ENCODE measurements at places on chromosomes 7 and 10.
A peak's percentile ranks its signal among the peaks of the same experiment; 100 is the strongest.

DNA sequence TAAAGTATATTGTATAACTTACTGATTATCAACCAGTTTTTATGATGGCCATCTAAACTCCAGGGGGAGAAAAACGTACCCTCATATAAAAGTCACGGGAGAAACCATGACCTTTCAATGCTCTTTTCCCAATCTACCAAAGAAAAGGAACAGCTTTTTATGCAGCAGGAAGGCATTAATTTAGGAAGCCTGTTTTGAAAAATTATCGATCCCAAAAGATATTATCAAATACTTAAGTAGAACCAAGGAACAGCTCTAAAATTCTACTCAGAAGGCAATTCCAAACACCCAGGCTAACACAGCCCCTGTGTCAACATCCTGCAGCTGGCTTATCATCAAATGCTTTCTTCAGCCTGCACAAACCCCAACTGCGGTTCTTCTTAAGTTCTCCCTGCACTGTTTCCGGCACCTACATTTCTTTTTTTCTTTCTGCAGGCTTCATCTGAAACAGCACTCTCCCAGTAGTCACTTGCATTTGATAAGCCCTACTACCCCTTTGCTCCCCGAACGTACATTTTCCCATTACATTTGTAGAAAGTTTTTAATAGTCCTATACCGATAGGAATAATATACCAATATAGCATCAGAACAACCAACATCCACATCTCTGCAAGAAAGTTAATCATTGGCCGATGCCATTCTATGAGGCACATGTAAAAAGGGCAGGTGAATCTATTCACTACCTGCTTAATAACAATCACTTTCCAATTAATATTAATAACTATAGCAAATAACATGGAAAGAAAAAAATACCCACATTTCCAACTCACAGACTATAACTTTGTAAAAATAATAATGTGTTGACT lies 47.9 kb downstream of the PIP4K2A start:
- no peak for DNase-seq

DNA sequence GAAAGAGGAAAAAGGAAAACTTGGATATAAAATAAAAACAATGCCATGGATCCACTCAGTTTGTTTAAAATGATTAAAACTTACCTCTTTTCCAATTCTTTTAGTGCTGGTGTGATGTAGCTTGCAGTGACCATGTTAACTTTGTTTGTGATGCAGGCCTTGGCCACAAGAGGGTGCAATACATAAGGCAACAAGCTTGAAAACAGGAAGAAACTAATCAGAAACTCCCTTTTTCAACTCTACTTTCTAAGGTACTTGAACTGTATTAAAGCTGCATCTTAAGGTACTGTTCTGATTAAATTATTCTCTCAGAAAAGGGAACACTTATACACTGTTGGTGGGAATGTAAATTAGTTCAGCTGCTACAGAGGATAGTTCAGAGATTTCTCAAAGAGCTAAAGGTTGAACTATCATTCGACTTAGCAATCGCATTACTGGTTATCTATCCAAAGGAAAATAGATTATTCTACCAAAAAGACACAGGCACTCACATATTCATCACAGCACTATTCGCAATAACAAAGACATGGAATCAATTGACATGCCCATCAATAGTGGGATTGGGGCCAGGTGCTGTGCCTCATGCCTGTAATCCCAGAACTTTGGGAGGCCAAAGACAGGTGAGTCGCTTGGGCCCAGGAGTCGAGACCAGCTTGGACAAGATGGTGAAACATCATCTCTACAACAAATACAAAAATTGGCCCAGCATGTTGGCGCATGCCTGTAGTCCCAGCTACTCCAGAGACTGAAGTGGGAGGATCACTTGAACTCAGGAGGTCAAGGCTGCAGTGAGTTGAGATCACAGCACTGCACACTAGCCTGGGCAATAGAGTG lies 50.9 kb downstream of the AASS start:
- DNase-seq, result peak; percentile 63

DNA sequence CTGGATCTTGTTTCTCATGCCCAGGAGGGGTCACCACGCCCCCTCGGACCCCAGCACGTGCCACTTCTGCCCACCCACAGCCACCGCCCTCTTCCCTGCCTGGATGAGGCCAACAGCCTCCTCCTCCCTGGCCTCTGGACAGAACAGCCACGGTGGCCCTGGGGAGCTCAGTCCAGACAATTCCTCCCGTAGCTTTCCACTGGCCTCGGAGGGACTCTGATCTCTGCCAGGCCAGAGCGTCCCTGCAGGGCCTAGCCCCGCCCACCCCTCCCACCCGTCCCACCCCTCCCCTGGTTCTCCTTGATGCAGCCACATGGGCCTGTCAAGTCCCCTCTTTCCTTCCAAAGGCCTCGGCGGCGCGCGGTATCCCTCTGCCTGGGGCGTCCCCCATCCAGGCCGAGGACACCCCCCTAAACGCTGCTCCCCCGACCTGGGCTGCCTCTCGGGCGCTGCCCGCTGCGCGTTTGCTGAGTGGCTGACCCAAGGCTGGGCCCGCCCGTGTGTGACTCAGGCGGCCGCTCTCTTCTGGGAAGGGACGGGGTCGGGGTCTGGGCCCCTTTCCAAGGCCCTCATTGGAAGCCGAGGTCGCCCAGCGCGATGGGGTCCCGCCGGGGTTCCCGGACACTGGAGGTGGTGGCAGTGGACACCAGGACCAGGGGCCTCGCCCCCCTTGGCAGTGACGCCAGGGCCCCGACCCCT lies 557 bp downstream of the TMEM120A start:
- DNase-seq, result peak; percentile 59

DNA sequence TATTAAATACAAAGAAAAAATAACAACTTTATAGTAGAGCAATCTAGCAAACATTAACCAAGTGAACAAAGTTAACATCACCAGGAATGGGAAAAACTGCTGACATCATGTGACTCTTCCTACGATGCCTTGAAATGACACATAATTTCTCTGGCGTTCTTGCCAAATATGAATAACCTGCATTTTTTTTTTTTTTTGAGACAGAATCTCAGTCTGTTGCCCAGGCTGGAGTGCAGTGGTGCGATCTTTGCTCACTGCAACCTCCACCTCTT lies 126.5 kb upstream of the VKORC1L1 start:
- peak; percentile 53 for DNase-seq

- DNase-seq, result no peak
Observed at GRCh38 chr7:69879989-69880388, 281.7 kb downstream of the AUTS2 start.

DNA sequence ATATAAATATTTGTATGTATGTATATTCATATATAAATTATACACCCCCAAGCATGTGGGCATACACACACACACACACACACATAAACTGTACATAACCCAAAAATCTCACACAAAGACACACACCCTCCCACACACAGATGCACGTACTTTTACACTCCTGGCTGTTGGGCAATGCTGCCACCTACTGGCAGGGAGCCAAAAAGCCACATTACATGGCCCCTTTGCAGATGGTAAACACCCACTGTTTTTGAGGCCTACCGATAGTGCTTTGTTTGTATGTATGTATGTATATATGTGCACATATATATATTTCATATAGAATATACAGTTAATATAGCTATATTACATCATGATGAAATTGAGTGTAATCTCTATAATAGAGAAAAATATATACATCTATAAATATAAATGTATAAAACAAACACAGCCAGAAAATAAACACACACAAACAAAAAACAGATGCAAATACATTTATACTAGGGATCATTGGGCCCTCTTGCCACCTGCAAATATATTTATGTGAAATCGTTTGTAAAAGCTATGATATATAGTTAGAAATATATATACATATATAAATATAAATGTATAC lies 120.1 kb upstream of the ACBD5 start:
- DNase-seq, result peak; percentile 72

DNA sequence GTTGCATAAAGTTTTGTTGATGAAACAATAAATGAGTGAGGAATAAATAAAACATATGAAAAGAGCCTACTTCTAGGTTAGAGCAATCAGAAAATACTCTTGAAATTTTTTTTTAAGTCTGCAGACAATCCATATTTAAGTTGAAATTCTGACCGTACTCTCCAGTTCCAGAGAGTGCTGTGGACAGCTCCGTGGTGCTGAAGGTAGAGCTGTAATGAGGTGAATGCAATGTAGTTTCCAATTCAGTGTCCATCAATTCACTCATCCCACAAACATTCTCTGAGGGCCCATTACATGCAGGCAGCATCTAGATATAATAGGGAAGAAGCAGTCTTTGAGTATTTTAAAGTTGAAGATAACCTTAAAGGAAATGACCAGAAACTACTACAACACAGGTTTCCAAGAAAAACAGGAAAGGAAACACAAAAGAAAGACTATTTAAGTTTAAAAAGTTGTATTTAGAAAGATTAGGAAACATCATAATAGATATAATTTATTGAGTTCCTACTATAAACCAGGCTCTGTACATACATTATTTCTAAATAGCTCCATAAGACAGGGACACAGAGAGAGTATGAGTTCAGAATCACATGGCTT lies 44.0 kb upstream of the CRTAC1 start:
- DNase-seq, result no peak

GRCh38 chr10:49759787-49760551 lies 2.2 kb downstream of the OGDHL start:
- no peak for DNase-seq

DNA sequence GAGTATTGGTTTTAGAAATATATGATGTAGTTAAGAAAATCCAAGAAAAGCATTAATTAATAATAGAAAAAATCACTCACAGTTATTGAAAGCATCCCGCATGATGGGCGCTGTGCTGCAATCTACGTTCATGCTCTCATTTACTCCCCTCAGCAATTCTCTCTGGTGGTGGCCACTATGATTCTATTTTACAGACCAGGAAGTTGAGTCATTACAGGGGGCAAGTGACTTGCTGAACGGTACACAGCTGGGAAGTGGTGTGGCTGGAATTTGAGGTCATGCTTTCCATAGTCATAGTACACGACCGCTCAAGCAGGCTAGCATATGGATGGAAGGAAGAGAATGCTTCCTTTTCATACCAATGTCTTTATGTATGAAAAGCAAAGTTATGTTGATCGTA lies 117.4 kb downstream of the TES start:
- DNase-seq, result peak; percentile 98

GRCh38 chr10:8463853-8464252 lies 409.4 kb downstream of the GATA3 start:
- no peak for DNase-seq

GRCh38 chr7:36092221-36092771 lies 60.8 kb upstream of the EEPD1 start:
- no peak for DNase-seq

GRCh38 chr7:155518633-155519032 lies 27.7 kb downstream of the CNPY1 start:
- DNase-seq, result no peak

DNA sequence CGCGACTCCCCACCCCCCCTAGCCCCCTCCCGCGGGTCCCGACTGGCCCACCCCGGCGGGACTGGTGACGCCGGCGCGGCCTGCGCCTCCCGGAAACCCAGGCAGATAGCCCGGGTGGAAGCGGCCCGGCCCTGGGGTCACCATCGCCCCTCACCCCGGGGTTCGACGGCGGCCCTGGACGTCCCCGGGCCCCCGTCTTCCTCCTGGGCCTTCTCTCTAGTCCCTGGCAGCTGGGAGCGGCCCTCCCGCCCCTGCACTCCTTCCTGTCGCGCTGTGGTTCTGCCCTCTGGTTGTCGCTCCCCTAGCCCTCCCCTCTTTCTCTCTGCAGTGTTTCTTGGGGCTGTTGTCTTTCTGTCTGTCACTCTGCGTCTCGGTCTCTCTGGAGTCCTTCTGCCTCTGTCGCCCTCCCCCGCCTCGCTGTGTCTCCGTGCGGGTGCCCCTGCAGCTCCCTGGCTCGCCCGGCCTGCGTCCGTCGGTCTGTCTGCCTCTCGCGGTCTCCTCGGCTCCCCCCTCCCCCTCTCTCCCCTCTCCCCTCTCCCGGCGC lies 90.5 kb upstream of the PAX2 start:
- no peak for DNase-seq

GRCh38 chr10:69061305-69062161 lies 26.4 kb upstream of the SRGN start:
- DNase-seq, result peak; percentile 98

DNA sequence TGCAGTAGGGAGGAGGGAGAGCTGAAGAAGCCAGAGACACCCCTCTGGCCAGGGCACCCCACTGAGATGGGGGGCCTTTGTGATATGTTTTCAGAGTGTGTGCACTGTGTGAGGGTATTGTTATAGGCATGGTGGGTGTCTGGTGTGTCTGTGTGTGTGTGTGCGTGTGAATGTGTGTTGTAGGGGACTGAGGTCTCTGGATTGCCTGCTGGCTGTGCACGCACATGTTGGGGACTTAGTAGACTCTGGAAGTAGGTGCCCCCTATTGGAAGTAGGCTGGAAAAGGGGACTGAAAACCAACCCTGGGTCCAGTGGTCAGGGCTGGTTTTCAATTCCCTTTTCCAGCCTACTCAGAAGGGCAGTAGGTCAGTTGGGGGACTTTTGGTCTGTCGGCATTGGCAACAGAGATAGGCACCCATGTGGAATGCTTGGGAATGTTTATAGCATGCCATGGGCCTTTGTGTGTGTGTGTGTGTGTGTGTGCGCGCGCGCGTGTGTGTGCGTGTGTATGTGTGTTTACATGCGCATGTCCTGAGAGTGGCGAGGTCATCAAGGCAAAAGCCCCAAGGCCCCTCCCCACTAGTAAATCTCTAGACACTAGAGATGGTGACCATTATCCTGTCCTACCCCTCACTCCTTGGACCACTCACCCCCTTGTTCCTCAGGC lies 78.8 kb downstream of the HIF1AN start:
- DNase-seq, result no peak

DNA sequence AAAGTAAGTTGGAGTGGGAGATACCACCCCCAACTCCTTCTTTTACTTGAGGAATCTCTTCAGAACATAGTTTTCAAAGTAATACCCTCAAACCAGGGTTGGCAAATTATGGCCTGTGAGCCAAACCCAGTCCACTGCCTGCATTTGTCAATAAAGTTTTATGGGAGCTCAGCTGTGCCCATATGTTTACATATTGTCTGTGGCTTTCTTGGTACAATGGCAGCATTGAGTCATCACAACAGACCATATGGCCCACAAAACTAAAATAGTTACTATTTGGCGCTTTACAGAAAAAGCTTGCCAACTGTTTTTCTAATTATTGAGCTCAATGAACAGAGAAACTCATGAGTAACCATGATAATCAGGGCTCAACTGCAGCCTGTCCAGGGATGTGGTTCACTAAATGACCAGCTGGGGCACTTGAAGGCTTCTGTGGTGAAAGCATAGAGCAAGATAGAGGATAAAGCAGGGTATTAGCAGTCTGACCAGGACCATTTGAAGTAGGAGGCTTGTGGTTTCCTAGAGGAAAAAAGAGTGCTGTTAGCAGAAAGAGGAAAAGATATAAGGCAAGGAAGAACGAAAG lies 196.0 kb upstream of the GRB10 start:
- DNase-seq, result peak; percentile 12

GRCh38 chr10:87626422-87626892 lies 33.2 kb upstream of the PAPSS2 start:
- DNase-seq, result no peak

GRCh38 chr10:27506280-27506679 lies 2.2 kb downstream of the RAB18 start:
- DNase-seq, result peak; percentile 20

DNA sequence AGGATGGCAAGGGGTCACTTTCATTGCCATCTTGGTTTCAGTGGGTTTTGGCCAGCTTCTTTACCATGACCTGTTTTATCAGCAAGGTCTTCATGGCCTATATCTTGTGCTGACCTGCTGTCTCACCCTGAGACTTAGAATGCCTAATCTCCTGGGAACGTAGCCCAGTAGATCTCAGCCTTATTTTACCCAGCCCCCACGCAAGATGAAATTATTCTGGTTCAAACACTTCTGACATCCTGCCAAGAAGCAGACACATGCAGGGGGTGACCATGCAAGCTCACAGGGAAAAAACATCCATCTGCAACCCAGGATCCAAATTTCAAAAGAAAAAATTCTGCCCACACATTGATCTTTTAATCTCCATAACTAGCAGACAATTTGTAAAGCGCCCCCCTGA lies 88.4 kb upstream of the EEPD1 start:
- no peak for DNase-seq
